ENCODE measurements at places on chromosomes 4 and X.

- DNase-seq = no peak
Measured at GRCh38 chr4:69930768-69931167, at the start of gene CSN1S1. TSS of gene CSN1S1 (plus strand) at chr4:69931068. CDS start at chr4:69932556, 1,488 bp downstream.

GRCh38 chrX:88982933-88983332, 235.9 kb downstream of the CPXCR1 start:
- DNase-seq = no peak

DNA sequence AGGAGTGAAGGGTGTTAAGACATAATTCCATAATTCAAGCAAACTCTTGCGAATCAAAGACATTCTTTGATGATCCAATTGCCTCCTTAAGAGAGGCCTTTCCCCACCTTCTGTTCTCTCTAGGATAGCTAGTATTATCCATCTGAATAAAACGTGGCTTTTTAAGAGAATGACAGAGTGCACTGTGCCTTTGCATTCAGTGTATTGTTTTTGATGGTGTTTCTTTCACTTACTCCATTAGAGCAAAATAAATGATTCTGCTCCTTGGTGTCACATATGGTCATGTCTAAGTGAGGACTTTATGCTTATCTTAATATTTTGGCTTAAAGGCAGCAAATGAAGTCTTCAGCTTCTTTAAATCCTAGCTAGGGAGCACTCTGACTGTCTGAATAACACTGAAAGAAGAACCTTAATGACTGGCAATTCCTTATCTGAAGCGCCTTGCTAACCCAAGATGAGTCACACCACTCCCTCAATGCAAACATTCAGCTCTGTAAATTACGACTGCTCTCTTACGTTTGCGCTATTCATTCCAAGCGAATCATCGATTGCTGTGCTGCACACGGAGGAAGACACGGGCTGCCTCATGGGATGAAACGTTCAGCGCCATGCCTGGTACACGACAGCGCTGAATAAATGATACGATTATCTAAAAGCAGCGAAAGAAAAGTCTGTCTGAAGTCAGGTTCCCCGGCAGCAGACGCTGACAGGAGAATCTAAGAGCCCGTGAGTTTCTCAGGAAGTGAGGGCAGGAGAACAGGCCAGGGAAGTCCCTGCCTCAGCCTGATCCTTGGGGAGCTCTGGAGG, 35.1 kb upstream of the GEMIN8 start:
- no peak for DNase-seq

DNA sequence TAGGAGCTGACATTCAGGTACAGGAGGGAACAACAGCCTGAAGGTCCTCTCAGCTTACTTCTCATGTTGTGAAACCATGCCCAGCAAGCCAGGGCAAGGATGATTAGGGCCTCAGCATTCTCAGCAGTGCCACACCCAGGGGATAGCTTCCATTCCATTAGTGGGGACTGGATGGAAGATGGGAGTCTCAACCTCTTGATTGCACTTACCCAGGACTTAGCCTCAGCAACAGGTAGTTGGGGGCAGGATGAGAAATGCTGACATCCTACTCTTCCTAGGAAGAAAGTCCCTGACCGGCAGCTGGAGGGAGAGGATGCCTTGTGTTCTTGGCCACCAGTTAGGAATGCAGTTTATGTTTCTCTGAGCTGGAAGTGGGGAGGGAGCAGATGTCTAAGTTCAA, 8.8 kb upstream of the BEX3 start:
- DNase-seq = no peak

- DNase-seq = no peak
Measured at GRCh38 chr4:85527815-85528214, 52.9 kb downstream of the ARHGAP24 start.

DNA sequence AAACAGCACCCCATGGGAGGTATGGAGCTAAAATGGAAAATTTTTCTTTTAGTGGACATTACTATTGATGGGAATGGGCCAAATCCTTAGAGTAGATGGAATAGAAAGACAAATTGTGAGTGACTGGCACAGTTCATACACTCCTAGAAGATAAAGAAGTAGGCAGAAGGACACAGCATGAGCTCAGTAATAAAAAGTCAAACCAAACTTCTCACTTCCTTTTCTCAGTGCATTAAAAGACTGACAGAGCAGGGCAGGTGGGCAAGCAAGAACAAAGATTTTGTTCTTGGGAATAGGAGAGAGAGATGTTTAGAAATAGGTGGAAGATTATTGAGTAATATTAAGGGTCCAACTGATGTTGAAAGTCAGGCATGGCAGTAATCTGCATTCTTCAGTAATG, 132.5 kb downstream of the ATP10D start:
- DNase-seq = no peak

DNA sequence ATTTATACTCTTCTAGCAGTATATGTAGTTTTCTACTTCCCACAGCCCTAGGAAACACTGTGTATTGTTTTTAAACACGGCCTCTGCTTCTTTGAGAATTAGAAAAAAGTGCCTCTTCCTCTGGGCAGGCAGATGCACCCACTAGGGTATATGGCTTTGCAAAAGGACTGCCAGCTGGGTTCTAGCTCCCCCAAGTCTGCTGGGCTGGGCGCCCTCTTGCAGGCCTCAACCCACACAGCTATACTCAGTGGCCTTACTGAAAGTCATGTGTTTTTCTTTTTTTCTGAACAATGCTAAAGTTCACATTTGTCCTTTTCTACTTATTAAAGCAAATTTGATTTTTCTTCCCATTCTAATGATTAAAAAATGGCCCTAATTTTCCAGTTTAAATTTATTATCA, 35.5 kb upstream of the BMPR1B start:
- DNase-seq = no peak

- no peak for DNase-seq
Measured at GRCh38 chrX:44291468-44292092, 51.9 kb downstream of the EFHC2 start.

DNA sequence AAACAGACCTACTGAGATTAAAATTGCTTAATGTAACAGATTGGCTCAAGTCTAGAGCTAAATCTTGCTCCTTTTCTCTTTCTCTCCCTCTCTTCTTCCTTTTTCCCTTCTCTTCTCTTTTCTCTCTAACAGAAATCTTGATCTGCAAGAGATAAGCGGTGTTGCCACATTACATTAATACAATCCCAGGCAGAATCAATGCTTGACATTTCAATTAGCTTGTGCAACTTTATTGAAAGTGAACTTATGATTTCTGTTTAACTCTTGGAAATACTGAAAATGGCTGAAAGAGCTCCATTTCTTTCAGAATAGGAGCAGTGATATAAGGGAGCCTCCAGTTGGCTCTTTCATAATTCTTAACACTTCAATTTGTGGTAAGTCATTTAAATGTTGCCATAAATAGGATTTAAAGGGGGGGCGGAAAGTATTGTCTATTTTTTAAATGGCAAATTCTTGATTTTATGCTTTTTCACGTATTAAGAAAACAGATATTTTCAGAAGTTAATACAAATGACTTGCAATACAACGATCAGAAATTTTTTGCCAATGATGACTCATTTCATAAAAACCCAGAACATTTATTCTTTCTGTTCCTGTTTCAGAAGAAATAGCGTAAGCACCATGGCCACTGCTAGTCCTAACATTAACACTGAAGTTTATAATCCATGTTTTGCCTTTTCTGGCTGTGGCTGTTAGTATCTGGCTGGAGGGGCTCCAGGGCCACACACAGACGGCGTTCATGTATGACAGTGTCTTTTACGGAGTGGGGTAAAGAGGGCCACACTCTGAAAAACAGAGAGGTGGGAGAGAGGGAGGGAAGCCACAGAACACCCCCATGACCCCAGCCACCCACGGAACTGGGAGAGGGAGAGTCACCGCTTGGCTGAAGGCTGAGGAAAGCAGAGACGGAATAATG, 115.7 kb upstream of the FAT1 start:
- DNase-seq = no peak

GRCh38 chrX:12946838-12947544, 27.9 kb upstream of the TMSB4X start:
- peak; percentile 42 for DNase-seq

DNA sequence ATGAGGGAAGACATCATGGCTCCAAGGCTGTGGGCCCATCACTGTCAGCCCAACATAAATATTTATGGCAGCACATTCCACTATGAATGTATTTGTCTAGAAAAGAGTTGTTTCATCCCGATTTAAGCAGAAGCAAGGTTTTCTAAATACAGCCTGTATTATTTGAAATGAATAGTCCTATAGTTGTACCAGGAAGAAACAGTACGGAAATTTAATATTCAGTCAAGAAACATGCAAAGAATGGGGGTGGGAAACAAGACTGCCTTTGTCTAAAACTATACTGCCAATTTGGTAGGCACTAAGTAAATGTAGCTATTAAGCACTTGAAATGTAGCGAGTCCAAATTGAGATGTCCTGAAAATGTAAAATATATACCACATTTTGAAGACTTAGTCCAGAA, 69.1 kb downstream of the MOSPD2 start:
- DNase-seq = no peak

- no peak for DNase-seq
Measured at GRCh38 chrX:152399395-152399794, 51.7 kb downstream of the GABRA3 start.

DNA sequence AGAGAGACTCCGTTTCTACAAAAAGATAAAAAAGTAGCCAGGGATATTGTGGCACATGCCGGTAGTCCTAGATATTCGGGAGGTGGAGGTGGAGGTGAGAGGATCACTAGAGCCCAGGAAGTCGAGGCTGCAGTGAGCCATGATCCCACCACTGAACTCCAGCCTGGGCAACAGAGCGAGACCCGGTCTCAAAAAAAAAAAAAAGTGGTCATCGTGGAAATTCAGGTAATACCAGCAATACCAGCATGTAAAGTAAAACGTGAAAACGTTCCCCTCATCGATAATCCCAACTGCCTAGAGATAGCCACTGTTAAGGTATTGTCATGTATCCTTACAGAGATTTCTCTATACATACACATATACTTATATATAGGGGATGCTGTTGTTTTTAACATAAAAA, 1.5 kb downstream of the MAGT1 start:
- no peak for DNase-seq

GRCh38 chr4:183885205-183885720, 19.8 kb upstream of the STOX2 start:
- no peak for DNase-seq

DNA sequence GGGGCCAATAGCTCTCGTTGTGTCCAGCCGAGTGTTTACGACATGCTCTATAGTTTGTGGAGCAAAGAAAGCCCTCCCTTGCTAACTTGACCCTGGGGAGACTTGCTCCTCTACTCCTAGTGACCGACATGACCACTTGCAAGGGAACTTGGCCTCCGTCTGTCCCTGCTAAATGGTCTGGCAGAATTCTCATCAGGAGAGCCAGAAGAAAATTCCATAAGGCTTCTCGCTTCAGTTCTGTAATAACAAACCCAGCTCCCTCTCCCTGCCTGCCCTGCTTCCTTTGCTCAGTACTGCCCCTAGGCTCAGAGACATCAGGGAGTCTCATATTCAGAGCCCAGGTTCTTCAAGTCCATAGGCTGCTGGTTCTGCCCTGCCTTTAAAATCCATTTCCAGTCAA, 13.0 kb downstream of the DOCK11 start:
- DNase-seq = no peak

DNA sequence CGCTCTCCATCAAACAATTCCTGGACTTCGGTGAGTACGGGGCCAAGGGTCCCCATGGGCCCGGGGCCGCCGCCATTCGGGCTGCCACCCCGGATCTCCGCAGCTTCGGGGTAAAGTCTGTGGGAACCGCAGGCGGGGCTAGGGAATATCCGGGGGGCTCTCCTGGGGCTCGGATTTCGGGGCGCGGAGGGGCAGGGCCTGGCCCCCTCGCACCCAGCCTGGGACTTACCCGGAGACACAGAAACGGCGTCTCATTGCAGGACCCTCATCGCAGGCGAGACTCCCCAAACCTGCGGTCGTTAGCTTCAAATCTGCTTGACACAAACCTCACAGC, 413 bp downstream of the PDK3 start:
- no peak for DNase-seq

DNA sequence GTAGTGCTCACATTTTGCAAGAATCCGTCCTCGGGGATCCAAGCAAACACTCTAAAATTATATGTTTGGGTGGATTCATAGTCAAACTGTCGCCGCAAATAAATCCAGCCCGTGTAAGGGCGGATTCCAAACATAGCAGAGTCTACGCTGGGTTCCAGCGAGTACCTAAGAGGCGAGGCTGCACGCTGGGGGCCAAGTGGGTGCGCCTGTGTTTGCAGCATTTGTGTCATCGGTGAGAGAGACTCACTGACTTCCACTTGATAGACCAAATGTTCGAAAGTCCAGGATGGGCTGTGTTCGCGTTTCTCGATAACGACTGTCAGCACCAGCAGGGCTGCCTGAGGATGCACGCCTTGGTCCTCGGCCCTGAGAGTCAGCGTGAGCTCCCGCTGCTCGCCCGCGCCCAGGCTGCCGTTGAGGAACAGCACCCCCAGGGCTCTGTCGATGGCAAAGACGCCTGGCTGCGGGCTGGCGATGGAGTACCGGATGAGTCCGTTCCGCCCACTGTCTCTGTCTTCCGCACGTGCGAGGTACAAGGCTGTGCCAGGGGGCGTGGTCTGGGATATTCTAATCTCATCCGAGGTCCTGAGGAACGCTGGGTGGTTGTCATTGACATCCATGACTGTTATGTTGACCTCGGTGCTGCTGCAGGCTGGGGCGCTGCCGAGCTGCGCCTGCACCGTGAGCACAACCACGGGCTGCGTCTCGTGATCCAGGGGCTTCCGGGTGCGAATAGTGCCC, 158.7 kb downstream of the DCHS2 start:
- DNase-seq = no peak

GRCh38 chr4:86791126-86791525, 58.1 kb downstream of the SLC10A6 start:
- DNase-seq = no peak

- DNase-seq = no peak
Measured at GRCh38 chrX:139596068-139596467, 65.5 kb downstream of the F9 start.

DNA sequence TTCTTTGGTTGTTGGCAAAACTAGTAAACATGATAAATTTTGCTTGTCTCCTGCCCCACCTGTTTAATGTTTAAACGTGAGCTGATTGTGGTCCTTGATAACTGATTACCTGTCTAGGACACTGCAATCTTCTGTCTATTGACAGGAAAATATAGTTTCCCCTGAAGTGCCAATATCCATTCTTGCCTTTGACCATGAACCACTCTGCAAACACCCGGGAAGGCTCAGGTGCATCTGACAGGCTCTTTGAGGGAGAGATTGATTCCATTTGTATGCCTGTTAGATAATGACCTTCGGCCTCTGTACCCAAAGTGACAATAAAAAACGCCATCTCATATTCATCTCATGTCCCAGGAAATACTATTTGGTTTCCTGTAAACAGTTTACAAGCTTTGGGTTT, 453.0 kb downstream of the CENPC start:
- DNase-seq = no peak

- no peak for DNase-seq
Measured at GRCh38 chr4:128349921-128350320, 62.3 kb upstream of the PGRMC2 start.

DNA sequence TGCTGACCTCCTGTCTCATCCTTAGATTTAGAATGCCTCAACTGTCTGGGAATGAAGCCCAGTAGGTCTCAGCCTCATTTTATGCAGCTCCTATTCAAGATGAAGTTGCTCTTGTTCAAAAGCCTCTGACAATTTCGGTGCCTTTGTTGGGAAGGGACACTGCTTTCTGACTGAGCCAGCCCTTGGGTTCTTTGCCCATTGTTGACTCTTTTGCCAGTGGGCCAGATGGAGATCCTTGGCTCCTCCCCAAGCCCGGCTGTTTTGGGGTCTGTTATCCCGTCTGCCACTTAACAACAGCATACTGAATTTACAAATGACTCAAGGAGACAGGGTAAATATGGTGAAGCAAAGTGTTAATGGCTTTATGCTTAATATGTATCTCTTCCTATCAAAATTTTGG, 58.3 kb upstream of the PRKX start:
- DNase-seq = peak; percentile 60

GRCh38 chr4:152970102-152970820, 34.1 kb downstream of the FHDC1 start:
- DNase-seq = no peak

GRCh38 chr4:140069066-140069465, 84.9 kb downstream of the MAML3 start:
- no peak for DNase-seq
